ENCODE measurements at places on chromosomes 1 and 21.

DNA sequence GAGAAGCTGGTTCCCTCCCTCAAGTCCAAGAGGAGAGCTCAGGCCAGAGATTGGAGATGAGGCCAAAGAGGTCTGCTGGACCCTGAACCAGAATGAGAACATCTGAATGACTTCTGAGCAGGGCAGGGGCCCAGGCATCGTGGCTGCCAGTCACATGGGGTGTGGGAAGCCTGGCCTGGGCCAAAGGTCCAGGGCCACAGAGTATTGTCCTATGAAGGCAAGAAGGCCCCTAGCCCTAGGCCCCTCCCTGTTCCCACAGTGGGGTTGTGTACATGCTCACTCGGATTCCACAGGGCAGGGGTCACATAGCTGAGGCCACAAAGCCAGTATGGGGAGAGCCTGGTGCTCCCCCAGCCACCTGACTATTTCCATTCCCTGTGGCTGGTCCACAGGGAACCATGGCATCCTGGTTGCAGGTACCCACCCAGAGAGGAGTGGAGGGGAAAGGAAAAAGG, 18.5 kb upstream of the SLC1A7 start:
- no peak for DNase-seq

DNA sequence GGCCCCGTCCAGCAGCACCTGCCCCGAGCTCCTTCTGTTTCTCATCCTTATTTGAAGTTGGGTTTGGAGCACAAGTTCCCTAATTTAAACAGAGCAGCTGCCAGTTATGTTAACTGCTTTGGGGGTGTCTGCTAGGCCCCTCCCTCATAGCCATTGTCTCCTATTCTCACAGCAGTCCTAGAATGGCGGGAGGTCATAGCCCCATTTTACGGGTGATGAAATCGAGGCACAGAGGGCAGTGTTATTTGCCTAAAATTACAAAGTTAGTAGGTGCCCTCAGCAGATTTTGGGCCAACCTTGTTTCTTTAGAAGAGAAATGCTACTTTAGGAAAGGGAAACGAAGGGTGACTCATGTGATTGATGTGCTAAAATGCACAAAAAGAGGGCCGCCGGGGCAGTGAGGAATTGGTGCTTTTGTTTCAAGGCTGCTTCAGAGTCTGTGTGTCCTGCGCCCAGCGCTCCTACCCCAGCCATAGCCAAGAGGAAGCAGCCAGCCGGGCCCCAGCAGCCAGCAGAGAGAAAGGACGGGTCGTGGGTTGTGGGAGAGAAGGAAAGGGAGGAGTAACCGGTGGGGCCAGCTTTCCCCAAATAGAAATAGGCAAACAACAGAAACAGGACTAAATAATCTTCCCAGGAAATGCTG, 13.0 kb downstream of the VANGL1 start:
- no peak for DNase-seq

DNA sequence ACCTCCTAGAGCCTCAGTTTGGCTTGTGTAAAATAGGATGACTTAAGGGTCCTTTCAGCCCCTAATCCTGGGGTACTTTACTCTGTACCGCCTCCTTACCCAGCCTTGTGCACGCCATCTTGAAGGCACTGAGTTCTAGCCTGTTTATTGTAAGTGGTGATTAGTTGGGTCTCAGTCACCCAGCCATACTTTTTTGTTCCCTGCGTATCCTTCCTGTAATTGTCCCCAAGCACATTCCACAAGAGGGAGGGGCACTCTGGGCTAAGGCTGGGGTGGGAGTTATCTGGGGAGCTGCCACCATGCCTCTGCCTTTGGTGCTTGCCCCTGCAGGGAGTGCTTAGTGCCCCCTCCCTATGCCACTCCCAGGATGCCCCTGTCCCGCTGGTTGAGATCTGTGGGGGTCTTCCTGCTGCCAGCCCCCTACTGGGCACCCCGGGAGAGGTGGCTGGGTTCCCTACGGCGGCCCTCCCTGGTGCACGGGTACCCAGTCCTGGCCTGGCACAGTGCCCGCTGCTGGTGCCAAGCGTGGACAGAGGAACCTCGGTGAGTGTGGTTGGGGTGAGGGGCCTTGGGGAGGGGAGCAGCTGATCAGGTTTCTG, 856 bp downstream of the FDPS start:
- no peak for DNase-seq

DNA sequence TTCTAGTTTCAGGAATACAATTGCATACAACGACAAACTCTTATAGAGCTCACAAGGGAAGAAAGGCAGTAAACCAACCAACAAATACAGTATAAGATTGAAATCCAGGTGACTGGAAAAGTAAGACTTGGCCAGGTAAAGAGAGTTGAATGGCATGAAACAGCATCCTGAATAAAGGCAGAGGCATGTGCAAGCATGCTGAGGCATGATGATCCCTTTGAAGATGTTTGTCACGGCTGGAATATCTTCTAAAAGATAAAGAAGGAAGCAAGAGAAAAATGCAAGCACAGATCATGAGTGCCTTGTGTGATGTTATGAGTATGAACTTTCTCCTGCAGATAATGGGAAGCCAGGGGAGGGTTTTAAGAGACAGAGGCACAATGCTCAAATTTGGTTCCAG, 83.3 kb upstream of the SPATA6 start:
- no peak for DNase-seq

DNA sequence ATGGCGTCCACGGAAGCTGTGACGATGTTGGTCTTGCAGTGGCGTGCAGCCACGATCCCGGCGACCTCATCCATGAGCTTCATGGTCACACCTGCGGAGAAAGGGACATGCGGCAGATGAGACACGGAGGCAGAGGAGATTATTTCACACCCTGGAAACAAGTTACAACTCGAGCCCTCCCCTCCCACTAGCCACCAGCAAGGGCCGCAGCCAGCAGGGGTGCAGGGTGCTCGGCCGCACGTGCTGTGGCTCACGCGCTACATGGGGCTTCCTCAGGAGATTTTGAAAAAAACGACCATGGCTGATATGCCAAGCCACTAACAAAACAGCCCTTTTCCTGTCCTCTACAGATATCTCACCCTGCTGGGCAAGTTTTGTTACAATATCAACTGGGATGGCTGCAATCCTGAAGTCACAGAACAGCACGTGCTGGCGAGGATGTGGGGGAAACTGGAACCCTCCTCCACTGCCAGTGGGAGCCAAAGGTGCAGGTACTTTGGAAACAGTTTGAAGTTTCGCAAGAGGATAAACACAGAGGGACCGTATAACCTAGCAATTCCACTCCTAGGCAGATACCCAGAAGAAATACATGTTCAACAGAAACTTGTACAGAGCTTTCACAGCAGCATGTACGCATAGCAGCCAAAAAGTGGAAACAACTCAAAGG, 34.1 kb upstream of the GPR153 start:
- DNase-seq, result no peak

DNA sequence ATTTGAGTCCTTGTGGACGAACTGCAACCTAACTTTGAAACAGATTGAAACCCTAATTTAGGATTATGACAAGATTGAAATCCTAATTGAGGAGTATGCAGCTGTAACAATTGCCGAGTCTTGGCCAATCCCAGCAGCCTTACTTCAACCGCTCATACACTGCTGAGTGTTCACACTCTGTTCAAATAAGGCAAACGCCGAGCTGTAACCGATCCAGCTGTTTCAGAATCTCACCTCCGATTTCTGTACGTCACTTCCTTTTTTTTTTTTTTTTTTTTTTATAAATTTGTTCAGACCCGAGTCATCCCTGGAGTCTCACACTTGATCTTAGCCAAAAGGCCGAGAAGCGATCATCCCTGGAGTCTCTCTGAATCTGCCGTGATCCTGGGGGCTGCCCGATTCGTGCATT, 22.3 kb upstream of the ATP5PO start:
- peak; percentile 5 for DNase-seq

GRCh38 chr1:76129731-76130130, 55.2 kb downstream of the ST6GALNAC3 start:
- DNase-seq, result no peak

GRCh38 chr1:193140254-193140653, 18.4 kb downstream of the CDC73 start:
- no peak for DNase-seq

DNA sequence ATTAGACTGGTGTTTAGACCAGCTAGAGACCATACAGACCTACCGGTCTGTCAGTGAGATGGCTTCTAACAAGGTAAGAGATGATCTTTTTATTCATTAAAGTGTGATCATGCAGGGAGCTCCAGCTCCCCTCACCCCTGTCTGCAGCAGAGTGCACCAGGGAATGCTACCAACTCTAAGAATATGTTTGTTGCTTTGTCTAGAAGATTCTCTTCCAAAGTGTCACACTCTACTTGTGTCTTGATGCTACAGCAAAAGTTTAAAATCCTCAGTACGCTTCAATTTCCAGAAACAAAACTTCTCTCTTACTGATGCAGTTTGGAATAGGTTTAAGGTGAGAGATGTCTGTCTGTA, 201.4 kb upstream of the SGIP1 start:
- no peak for DNase-seq

DNA sequence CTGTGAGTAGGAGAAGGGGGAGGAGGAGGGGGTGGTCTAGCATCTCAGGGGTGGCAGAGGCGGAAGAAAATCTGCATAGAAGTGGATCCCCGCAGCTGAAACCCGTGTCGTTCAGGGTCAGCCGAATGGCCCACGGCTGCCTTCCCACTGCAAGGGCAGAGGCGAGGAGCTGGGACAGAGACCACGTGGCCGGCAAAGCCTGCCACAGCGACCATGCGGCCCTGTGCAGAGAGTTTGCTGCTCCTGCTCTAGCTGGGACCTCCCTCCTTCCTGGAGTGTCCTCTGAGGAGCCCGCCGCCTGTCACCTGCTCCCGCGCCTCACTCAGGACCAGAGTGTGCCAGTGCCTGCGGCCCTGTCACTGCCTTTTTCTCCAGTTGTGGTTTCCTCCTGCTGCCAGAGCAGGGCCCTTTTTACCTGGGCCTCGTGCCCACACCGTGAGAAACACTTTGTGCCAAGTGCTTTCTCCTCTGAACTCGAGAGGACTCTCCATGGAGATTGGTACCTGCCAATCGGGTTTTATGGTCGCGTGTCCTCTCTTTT, 5.4 kb upstream of the TRPM2 start:
- no peak for DNase-seq

GRCh38 chr21:15993951-15994350, 264.2 kb downstream of the USP25 start:
- DNase-seq, result no peak

All from activated CD4-positive, CD25-positive, alpha-beta regulatory T cell (primary cell).